Aorta (tissue), 5 donors: ENCODE measurements at places on chromosomes 1 and 21.

- DNase-seq, result no peak
Measured at GRCh38 chr1:182087719-182088350, 26.3 kb upstream of the ZNF648 start.

GRCh38 chr1:193340331-193340730 lies 153.9 kb upstream of the B3GALT2 start:
- DNase-seq, result no peak

GRCh38 chr1:22176258-22176657 lies 33.4 kb upstream of the WNT4 start:
- no peak for DNase-seq

DNA sequence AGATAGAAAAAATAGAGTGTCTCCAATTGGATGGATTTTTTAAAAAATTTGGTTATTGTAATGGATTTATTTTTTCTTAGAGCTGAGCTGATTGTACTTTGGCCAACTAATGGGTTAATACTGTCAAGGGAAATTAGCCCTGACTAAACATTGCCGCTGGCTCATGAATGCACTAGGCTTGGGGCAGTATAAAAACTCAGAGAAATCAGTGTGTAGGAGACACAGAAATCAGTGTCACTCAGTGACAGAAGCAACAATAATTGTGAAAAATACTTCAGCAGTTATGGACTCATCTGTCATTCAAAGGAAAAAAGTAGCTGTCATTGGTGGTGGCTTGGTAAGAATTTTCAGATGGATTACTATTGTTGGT lies at the start of gene KMO:
KMO (plus strand) TSS at position 217 of the 370 bp plus-strand sequence; CDS start at position 284, 67 bp downstream.
- DNase-seq, result no peak

GRCh38 chr1:158014731-158015320 lies 21.4 kb downstream of the KIRREL1 start:
- no peak for DNase-seq

DNA sequence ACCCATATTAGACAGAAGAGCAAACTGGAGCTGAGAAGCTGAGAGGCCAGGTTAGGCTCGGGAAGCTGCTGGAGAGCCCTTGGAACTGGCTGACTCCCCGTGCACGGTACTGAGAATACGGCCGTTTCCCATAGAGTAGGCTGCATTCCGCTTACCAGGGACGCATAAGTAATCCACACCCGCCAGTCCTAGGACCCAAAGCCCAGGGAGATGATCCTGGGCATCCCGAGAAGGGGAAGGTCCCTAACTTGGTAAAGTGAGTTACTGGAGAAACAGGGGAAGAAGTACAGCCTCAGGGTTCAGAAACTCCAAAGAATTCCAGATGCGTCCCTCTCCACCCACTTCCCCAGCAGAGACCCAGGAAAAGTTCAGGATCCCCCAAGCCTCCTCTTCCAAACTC lies 1.3 kb downstream of the LRRC38 start:
- DNase-seq, result no peak

DNA sequence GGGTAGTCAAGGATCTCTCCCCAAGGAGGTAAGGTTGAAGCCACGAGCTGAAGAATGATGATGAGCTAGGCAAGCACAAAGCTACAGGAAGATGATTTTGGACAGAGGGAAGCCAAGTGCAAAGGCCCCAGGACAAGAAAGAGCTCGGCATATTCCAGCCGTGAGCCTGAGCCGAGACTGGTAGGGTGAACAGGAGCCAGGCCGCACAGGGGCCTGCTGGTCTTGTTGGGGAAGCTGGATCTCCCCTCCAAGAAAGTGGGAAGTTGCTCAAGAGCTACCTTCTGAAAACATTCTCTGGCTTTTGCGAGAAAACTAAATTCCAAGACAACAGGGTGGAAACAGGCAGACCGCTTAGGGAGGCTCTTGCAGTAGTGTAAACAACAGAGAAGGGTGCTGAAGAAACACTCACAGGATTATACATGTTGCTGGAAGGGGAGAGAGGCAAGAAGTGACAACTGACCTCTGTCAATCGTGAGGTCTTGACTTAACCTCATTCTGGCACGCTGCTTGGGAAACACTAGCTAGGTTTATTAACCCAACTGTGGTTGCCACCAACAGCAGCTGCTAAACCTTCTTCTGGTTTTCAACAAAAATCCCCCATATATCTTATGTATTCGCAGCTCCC lies 625.2 kb downstream of the SMYD3 start:
- DNase-seq, result no peak

GRCh38 chr1:81023187-81023724 lies 777.5 kb upstream of the ADGRL2 start:
- DNase-seq, result no peak
